ENCODE measurements at places on chromosomes 5 and 9.
A peak's percentile ranks its signal among the peaks of the same experiment; 100 is the strongest.

- DNase-seq: peak; percentile 63
Measured at GRCh38 chr9:127194881-127195713, 69.5 kb upstream of the GARNL3 start.

- no peak for DNase-seq
Measured at GRCh38 chr5:172855597-172856292, 21.7 kb downstream of the ERGIC1 start.

GRCh38 chr5:150000990-150001659 lies 586 bp downstream of the HMGXB3 start:
- peak; percentile 44 for DNase-seq

GRCh38 chr5:7690557-7690956 lies 160.4 kb downstream of the CFAP90 start:
- DNase-seq: no peak

DNA sequence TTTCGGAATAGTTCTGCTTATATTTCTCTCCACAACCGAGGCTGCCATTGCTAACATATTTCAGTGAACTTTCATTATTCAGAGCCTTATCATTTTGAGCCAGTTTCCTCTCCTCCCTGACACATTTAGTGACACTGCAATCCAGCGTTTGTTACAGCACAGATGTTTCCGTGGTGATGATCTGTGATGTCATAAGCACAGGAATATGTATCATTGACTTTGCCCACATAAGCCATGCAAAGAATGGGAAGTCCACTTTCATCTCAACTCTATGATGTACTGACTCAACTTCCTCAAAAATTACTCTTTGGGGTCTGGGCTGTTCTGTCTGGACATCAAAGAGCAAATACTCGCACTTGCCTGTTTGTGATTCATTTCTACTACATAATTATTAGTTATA lies 291.8 kb downstream of the EBF1 start:
- DNase-seq: no peak

DNA sequence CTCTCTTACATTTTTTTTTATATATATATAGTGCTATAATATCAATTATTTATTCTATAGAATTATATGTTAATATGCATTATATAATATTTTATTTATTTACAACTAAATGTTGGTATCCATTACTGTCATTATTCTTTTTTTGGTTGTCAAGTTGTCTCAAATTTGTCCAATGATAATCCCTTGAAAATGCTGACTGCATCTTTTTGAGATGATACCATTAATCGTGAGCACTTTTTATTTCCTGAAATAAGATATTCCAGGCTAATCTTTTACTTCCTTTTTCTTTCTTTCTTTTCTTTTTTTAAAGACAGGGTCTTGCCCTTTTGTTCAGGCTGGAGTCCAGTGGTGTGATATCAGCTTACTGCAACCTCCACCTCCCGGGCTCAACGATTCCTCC lies 12.7 kb upstream of the MPDZ start:
- no peak for DNase-seq
